ENCODE measurements at places on chromosomes 5 and 9.

DNA sequence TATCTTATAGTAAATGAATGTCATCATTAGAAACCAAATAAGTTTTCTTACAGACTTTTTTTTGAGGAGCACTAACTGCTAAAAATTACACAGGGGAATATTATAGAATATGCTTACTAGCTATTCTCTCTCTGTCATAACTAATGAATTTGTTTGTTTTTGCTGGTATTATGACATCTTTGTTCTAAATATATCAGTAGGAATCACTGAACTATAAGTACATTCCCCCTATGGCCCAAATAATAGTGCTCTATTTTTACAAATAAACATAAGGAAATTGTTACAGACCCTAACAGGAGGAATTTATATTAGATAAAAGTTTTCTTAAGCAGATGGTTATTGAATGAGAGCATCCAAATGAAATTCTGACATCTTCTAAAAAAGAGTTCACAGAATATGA is 83.0 kb upstream of the RIOK2 start:
- no peak for DNase-seq

DNA sequence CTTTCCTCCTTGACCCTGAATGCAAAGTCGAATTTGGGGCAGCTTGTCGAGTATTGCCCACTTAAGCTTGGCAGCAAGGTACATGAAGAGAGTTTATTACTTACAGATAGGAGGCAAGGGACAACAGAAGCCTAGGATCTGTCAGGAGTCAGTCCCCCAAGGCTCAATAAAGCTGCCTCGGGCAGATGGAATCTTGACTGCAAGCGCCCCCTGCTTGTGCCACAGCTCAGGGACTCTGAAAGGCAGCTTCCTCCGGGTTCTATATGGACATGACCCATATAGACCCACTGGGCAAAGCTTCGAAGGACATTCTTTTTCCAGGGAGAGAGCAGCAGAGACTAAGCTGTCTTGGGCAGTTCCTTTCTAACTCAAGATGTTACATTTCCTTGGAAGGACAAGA is 971.5 kb downstream of the EFNA5 start:
- no peak for DNase-seq

GRCh38 chr9:85662573-85662972 is 79.2 kb downstream of the AGTPBP1 start:
- no peak for DNase-seq

- DNase-seq = peak; percentile 29
Observed at GRCh38 chr9:122816163-122816867, 12.1 kb downstream of the PDCL start.

GRCh38 chr5:132961887-132962286 is 1.5 kb downstream of the AFF4 start:
- DNase-seq = no peak

DNA sequence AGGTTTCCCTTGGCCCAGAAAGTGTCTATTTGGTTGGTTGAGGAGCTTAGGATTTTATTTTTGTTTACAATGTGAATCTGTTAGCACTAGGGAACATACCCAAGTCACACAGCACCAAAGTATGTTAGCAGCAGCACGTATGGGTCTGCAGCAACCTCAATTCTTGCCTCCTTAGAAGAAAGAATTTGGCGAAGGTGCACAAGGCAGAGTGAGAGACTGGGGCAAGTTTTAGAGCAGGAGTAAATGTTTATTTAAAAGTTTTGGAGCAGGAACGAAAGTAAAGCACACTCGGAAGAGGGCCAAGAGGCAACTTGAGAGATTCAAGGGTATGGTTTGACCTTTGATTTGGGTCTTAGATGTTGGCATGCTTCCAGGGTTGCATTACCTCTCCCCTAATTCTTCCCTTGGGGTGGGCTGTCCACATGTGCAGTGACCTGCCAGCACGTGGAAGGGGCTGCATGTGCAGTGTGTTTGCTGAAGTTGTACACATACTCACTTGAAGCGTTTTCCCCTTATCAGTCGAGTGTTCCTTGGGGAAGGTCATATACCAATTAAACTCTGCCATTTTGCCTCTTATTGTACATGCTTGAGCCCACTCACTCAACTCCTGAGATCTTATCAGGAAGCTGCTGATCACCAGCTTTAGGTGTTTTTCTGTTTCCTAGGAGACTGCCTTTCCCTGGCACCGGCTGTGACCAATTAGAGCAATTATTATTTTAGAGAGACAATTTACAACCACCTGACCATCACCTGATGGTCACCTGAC is 64.9 kb upstream of the SHC3 start:
- DNase-seq = no peak

GRCh38 chr5:167814828-167815227 is 476.6 kb upstream of the WWC1 start:
- DNase-seq = no peak

GRCh38 chr5:14787801-14788579 is 83.6 kb downstream of the ANKH start:
- DNase-seq = no peak

DNA sequence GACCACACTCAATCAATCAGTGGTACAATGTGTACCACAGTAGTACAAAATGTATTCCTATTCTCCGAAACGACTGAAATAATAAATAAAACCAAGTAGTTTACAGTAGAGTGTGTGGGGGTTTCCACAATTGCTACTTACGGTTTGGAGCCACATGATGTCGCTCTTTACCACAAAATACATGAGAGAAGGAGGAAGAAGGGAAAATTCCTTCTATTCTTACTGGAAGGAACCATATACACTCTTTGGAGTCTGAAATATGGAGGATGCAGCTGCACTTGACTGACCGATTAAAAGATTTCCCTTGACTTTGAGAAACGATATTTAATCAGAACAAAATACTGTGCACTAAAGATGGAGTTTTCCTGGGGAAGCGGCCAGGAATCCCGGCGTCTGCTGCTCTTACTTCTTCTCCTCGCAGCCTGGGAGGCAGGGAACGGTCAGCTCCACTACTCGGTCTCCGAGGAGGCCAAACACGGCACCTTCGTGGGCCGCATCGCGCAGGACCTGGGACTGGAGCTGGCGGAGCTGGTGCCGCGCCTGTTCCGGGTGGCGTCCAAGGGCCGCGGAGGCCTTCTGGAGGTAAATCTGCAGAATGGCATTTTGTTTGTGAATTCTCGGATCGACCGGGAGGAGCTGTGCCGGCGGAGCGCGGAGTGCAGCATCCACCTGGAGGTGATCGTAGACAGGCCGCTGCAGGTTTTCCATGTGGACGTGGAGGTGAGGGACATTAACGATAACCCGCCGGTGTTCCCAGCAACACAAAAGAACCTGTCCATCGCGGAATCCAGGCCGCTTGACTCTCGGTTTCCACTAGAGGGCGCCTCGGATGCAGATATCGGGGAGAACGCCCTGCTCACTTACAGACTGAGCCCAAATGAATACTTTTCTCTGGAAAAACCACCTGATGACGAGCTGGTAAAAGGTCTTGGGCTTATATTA is at the start of gene PCDHA4:
Gene PCDHA4, plus strand, starts transcription at position 235 of the 942 bp plus-strand sequence.
- no peak for DNase-seq

- DNase-seq = no peak
Observed at GRCh38 chr9:132662152-132662945, 7.4 kb downstream of the DDX31 start.

DNA sequence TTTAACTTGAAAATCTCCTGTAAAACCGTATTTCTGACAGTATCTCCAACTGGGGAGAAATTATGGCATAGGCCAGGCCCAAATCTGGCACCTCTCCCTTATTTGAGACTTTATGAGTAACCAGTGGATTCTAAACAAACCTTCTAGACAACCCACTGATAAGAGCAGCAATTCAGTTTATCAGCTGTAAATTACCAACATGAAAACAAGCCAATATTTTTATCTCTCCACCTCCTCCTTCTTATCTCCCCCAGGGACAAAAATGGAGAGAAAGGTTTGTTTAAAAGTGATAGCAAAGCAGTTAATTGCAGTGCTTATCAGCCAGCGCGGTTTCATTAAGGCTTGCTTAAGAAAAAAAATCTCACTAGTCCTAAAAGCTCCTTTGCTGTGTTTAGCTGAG is 53.8 kb downstream of the KCNV2 start:
- DNase-seq = no peak

- no peak for DNase-seq
Observed at GRCh38 chr9:134440636-134441226, 114.5 kb downstream of the RXRA start.

DNA sequence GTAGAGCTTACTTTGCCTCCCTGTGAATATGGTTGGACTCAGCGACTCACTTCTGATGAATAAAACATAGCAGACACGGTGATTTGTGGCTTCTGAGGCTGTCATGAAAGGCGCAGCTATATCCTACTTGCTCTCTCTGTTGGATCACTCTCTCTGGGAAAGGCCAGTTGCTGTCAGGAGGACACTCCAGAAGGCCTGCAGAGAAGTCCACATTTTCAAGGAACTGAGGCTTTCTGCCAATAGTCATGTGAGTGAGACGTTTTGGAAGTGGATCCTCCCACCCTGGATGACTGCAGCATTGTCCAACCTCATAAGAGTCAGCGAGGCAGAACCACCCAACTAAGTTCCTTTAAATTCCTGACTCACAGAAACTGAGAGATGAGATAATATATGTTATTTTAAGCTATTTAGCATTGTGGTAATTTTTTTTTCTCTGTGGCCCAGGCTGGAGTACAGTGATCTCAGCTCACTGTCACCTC is 156.0 kb upstream of the MAST4 start:
- DNase-seq = no peak

- DNase-seq = no peak
Observed at GRCh38 chr5:162474239-162474638, 406.7 kb downstream of the GABRG2 start.

DNA sequence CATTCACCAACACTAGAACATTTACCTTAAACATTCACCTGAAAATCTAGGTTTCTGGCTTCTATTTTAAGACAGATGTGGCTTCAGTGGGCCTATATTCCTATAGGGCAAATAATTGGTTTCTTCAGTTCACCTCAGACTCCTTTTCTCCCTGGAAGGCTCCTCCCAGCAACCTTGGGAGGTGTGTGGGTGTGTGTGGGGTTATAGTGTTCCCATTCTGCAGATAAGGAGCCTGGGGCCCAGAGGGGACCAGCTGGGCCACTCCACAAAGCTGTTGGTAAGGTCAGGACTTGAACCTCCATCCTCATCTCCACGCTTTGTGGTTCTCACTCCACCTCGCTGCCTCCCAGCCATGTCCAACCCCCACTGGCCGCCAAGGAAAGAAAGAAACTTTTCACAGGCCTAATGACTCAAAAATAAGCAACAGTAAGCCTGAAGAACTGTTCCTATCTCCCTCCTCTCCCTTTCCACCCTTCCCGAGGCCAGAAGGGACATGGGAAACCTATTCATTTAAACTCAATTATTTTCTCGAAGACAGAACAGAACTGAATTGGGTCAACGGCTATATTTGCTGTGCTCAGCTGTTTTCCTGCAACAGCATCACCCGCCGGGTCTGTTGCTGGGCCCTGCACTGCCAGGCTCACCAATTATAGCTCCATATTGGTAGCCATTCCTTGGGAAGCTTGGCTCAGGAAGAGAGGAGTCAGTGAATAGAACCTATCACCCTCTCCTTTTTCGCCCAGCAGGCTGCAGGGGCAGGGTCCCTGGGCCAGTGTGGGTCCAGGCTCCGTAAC is 78.5 kb downstream of the DAB2IP start:
- no peak for DNase-seq

DNA sequence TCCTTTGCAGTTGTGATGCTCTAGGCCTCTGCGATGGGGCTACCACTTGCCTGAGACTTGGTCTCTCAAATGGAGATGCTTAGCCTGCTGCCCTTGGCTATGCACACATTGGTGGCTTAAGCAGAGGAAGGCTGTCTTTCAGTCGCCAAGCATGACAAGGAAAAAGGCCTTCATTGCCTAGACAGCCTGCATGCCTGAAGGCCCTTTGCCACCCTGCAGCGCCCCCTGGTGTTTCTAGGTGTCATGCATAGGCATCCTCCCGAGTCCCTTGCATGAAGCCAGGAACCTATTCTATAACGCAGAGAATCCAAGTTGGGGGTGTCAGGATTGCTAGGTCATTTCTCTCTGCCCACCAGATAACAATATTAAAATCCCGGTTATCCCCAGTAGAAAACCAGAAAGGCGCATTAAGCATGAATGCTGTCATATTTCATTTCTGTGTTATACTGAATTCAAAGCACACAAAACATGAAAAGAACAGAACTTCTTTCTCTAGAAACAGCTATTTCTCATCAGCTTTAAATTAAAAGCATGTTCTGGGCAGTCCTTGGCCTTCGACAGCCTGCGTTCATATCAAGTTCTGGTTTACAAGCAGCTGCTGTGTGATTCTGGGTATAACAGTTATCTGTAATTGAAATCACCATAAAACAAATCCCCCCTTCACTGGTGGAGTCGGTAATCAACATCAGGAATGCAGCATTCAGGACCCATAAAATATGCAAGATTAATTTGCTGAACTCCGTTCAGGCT is 59.7 kb upstream of the TRPC7 start:
- no peak for DNase-seq

GRCh38 chr5:125357660-125358059 is 611.2 kb upstream of the ZNF608 start:
- DNase-seq = no peak

DNA sequence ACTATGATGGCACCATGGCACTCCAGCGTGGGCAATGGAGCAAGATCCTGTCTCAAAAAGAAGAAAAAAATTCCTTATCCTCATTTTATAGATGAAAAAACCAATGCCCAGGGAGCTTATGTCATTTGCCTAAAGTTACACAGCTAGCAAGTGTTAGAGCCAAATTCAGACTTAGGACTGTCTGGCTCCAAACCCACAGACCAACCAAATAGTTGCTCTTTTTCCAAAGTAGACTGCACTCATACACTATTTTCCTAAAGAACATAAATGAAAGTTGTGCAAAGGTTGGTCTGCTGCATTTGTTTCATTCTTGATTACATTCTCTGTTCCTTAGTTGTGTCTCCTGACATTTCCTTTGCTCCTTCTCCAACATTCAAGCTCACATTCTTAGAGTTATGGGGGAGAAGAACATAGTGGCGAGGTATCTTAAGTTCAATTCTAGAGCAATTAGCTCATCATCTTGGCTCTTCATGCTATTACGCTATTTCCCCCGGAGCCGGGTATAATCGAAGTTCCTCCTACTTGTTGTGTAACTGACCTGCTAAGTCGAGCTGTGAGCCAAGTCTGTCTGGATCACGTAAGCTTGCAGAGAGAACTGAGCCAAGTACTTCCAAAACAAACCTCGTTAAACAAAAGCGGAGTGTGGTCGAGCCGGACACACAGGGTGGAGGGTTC is 138.3 kb downstream of the RFK start:
- no peak for DNase-seq

GRCh38 chr9:106704056-106704615 is 158.8 kb upstream of the ZNF462 start:
- no peak for DNase-seq

DNA sequence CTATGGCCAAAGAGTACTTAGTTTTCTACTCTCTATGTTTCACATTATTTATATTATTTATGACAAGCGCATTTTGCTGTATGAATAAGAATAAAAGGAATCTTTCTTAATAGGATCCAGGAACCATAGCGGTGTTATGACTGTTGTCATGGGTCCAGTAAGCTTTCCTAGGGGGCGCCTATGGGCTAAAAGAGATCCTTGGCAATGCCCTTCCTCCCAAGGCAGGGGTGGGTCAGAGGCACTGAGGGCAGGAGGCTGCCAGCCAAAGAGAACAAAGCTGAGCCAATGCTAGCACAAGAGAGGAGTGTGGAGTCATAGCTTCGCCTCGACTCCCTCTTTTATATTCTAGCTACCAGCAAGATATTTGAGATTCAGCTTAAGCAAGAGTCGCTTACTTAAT is 98.4 kb upstream of the GNAQ start:
- DNase-seq = no peak

GRCh38 chr5:65199993-65200675 is 281.6 kb downstream of the ADAMTS6 start:
- DNase-seq = no peak

- no peak for DNase-seq
Observed at GRCh38 chr5:11985993-11986392, 81.7 kb upstream of the CTNND2 start.

- no peak for DNase-seq
Observed at GRCh38 chr5:118069452-118069851, 918.9 kb downstream of the DTWD2 start.
